CD4-positive, alpha-beta T cell (primary cell): ENCODE measurements at places on chromosomes 1 and 21.

DNA sequence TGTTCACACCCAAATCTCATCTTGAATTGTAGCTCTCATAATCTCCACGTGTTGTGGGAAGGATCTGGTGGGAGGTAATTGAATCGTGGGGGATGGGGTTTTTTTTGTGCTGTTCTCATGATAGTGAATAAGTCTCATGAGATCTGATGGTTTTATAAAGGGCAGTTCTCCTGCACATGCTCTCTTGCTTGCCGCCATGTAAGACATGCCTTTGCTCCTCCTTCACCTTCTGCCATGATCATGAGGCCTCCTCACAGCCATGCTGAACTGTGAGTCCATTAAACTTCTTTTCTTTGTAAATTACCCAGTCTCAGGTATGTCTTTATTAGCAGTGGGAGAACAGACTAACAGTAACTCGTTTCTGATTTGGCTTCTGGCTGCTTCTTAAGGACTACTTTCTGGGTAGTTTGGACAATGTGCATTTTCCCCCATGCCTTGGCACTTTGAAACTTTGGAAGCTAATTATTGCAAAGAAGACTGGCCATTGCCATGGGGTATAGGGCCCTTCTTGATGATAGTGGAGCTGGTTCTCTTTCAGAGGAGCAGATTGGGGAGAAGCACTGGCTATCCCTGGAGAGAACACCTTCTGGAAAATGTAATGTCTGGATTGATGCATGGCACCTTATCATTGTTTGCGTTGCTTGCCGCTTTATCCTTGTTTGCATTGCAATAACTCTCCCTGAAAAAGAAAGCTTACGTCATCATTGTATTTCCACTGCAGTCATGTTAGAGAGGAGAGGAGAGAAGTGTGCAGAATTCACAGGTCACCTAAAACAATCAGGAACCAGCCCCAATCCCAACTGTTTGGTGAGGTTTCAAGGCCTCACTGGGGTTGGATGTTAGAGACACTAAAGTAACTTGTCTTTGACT, 5.9 kb downstream of the CNIH3 start:
- no peak for DNase-seq

- peak; percentile 41 for DNase-seq
Measured at GRCh38 chr1:159826441-159827101, at the start of gene SLAMF8. Gene SLAMF8 (plus strand): TSS chr1:159826873. CDS start chr1:159826899, 26 bp downstream.

DNA sequence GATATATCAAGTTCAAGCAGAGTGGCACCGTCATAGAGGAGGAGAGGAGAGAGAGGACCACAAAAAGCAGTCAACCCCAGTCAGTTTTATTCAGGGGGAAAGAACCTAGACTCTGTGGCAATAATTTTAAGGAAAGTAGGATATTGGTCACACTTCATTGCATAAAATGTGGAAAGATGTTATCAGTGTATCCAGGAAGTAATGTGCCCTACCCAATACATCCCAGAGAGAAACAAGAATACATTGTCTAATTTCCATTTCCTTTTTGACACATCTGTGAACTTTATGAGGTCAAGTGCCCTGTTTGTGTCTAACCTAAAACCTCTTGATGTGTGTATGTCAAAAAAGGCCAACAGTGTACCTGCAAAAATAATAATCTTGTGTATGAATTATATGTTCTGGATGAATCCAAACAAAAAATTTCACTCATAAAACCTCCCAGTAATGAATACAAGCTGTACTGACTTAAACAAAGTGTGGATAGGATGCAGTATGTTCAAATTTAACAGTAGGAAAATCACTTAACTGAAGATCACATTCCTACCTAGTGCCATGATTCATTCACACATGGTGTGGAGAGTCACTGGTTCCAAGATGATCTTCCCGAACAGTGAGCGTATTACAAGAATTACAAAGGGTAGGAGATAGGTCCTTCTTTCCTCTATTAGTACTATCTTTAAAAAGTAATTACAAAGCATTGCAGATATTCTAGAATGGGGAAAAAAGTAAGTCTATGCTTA, 712.1 kb upstream of the CXADR start:
- DNase-seq: no peak

GRCh38 chr1:2404890-2405511, 7.4 kb downstream of the PEX10 start:
- no peak for DNase-seq

DNA sequence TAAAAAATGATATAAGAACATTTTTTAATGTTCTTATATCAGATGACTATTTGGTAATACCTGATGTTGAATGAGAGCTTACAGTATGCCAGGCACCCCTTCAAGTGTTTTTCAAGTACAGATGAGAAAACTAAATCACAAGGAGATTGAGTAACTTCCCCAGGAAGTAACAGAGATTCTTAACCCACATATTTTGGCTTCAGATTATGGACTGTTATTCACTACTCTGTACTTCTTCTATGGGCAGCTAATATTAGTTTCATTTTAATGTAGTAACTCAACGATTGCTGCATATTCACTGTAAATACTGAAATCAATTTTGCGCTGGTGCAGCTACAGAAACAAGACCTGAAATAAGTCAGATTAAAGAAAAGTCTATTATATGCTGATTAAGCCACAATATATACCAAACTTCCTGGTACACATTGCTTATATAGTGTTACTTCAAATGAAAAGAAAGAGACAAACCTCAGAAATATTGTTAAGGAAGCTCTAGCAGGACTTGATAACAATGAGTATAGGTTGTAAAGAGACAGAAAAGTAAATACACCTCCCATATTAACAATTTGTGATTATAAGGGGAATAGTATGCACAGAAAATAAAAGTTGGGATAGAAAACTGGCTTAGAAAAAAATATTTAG, 19.7 kb downstream of the DPYD start:
- no peak for DNase-seq
